ENCODE measurements at places on chromosomes 3 and 15.

DNA sequence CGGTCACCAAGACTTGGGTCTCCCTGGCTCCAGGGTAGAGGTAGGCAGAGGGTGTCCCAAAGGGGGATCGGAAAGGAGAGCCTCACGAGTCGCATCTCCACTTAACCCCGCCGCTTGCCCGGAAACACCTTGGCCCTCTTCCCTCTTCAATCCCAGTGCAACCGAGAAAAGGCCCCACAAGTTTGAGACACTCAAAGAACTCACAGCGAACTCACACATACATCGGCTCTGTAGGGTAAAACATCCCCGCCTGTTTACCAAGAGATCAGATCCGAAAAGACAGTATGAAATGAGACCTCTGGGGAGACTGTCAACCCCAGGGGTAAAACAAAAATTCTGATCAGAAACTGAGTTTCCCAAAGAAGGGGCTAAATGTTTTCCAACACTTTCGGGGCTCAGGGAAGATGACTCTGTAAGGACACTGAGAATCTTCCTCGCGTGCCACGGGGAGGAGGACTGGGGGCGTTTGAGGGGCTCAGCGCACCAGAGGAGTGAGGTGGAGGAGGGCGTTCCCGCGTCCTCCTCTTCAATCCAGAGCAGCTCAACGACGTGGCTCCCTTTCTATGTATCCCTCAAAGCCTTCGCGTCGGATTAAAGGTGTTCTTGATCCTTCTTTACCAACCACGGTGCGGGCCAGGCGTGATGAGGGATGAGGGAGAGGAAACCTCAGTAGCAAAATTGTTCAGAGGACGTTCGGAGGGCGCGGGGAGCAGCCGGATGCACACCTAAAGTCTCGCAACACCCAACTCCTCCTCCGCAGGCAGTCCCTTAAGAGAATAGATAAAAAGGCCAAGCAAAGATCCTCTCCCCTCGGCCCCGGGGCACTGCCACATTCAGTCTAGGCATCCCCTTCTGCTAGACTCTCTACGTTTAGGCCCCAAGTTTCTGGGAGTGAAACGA is 3.7 kb downstream of the WNT5A start:
- DNase-seq, result no peak

DNA sequence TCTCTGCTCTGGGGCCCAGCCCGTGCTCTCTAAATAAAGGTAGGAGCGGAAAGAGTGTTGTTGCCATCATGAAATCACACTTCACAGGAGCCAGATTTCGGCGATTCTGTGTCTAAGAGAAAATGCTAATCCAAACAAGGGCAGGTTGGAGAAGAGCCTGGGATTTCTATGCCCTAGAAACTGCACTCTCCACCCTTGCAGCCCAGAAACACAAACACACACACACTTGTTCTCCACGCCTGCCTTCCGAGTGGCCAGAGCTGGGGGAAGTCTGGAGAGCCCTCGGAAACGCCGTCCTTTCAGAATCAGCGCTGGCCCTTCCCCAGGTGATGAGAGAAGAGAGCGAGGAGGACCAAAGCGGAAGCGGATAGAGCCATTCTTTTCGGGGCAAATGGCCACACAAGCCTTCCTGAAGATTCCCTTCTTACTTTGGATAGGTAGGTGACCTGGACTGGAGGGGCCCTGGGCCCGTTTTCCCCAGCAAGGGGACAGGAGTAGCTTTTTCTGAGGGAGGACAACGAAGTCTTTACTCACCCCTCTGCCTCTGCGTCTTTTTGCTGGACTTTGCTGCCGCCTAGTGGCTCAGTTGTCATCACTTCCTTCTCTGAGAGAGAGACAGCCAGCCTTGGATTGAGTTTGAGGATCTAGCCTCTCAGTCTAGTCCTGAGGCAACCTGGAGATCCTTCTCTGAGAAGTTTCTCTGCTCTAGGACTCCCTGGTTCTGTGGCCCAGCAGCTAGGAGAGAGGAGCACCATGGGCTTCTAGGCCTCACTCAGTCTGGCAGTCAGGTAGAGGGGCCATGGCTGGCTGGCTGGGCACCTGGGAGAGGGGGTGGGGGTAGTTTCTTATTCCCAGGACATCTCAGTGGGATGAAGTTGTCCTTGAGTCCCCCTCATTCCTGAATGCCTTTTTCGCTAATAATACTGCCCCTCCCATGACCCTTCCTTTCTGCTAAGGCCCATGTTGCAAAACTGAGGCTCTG is 37.7 kb downstream of the SENP8 start:
- DNase-seq, result peak; percentile 80

DNA sequence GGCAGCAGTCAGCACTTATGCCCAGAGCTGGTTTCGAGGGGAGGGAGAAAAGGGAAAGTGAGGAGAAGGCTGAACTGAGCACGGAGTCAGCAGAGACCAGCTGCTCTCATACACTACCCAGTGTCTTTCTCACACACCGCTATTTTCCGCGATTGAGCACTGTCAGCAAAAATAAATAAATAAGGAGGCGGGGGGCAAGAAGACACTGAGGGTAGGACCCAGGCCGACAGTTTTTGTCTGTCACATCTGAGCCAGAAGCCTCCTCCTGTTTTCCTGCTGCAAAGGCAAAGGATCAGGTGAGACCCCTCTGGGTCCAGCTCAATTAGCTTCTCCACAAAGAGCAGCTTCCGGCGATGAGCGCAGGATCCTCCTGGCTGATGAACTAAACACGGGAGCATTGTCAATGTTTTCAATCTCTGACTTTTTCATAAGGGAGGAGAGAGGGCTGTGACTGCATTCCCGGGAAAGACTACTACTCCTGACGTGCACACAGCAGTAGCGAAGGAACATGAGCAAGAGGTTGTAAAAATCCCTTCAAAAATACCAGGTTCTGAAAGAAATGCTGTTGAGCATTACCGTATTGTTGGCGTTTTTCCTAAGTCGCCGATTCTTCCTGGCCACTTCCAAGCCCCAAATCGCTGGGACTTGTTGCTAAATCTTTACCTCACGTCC is 1.3 kb downstream of the FRMD5 start:
- DNase-seq, result no peak

DNA sequence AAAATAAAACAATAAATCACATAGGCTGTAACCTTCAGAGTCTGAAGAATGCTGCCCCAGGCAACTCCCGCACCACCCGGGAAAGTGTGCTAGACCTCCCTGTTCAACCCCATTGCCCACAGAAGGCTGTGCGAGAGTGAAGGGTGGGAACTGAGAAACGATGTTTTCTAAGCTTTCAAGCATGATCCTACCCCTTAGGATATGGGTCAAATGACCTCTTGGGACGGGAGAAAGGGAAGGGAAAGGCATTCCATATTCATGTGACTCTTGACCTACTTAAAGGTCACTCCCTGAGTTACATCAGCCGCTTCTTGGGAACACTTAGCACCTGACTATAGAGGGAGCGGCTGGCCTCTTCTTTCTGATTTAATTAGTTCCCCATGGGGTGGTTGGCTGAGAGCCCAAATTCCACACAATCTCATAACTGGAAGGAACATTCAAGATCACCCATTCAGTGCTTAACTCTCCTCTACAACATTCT is 114.7 kb upstream of the SLC24A5 start:
- no peak for DNase-seq

GRCh38 chr3:27907148-27907547 is 185.0 kb upstream of the EOMES start:
- no peak for DNase-seq

DNA sequence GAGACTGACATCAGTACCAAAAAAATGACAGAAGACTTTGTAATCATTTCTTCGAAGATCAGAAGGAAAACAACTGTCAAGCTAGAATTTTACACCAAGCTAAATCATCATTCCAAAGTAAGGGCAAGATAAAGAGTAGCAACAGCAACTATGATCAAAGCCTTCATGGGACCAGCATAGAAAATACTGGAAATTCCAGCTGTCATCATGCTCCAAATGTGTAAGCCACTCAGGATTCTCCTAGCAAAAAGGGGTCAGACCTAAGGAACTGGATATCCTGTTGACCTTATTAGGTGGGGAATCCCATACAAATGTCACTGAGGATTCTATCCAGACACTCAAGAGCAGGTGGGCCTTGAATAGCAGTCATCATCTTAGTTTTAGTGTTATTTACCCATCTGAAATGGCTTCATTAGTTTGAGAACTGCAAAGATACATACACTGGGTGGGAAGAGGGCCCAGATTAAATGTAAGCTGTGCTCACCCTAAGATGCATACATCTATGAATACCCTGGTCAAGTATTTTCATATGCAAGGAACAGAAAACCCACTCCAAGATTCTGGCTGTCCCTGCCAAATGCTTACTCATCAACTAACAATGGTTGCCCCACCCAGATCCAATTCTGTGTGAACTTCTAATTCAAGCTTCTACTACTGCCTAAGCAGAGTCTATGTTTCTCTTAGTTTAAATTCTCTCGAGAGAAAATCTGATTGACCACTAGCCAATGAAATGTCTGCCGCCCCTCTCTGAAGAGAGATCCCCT is 33.5 kb downstream of the CLDN18 start:
- no peak for DNase-seq

- no peak for DNase-seq
These were observed 52.9 kb upstream of the RNU6-1 start for GRCh38 chr15:67892559-67893377.

DNA sequence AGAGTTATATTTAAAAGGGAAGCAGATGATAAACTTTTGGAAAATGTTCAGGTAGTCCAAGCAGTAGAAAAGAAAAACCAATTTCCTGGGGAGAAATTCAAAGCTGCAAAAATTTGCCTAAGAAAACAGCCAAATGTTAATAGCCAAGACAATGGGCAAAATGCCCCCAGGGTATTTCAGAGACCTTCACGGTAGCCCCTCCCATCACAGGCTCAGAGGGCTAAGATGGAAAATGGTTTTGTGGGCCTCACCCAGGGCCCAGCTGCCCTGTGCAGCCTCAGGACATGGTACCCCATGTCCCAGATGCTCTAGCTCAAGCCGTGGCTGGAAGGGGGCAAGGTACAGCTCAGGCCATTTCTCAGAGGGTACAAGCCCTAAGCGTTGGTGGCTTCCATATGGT is 391.0 kb downstream of the ZIC4 start:
- DNase-seq, result no peak

Data from Kasumi-1 (cell line).